Activated CD4-positive, alpha-beta T cell treated with anti-CD3 and anti-CD28 coated beads for 36 hours (primary cell): ENCODE measurements at places on chromosomes 3 and 15.

GRCh38 chr15:59587085-59587826 is 24.3 kb upstream of the GCNT3 start:
- no peak for DNase-seq

- DNase-seq, result peak; percentile 11
Observed at GRCh38 chr15:100133001-100133400, 208.8 kb downstream of the ADAMTS17 start.

DNA sequence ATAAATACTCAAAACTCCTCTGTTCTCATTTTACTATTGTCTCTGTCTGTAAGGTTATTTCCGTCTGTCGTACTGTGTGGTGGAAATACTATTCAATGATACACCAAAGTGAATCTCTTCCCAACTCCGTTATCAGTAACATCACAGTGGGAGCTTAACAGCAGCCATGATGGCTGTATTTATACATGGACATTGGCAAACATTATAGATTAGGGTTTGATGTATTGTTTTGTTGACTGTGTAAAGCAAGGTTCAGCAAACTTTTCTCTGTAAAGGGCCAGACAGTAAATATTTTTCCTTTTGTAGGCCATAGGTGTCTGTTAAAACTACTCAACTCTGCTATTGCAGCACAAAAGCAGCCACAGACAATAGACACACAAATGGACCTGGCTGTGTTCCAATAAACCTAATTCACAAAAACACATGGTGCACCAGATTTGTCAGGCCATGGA is 23.2 kb downstream of the LIPC start:
- DNase-seq, result no peak

DNA sequence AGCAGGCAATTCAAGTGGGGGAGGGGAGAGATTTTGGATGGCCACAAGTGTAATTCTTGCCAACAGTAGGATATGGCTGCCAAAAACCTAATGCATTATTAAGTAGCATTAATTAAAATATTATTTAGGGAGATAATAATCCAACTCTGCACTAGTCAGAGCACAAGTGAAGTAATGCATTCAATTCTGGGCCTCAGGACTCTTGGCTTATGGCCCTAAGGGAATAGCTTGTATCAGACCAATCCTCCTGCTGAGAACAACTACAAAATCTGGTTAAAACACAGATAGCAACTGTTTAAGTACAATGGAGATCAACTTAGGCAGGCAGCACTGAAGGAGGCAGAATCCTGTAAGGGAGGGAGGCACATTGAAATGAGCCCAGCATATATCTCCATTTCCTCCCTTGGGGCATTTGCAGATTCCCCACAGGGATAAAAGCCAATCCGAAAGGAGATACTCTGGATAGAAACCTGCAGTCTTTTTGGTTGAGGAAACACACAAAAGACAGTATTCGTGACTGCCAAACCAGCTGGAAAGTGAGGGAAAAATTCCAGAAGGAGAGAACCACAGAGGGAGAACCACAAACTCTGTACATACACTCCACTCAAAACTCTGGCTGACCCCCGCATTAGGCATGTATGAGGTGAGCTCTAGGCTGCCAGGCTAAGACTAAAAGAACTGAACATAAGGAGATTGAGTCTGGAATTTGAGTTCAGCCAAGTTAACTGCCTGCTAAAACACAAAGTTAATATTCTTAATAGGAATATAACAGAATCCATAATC is 57.4 kb downstream of the ETFA start:
- no peak for DNase-seq

- no peak for DNase-seq
Observed at GRCh38 chr15:89772932-89773583, 3.1 kb upstream of the MESP2 start.

DNA sequence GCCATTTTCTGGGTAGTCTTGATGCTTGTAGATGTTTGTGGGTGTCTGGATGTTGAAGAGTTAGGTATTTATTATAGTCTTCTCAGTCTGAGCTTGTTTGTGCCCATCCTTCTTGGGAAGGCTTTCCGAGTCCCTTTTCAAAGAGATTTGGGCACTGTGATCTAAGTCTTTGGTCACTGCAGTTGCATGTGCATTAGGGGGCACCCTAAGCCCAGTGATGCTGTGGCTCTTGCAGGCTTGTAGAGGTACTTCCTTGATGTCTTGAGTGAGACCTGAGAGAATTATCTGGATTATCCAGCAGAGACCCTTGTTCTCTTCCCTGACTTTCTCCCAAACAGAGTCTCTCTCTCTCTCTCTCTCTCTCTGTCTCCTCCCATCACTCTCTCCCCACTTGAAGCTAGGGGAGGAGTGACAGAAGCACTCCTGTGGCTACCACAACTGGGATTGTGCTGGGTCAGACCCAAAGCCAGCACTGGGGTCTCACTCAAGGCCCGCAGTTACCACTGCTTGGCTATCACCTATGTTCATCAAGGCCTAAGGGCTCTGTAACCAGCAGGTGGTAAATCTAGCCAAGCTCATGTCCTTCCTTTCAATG is 68.5 kb downstream of the TMCO5A start:
- DNase-seq, result peak; percentile 52
